ENCODE measurements at places on chromosomes 7 and 10. TPM values are rescaled to one million over a fixed set of nuclear protein-coding genes. Genes with fewer than 3 reads are reported as not detected.

DNA sequence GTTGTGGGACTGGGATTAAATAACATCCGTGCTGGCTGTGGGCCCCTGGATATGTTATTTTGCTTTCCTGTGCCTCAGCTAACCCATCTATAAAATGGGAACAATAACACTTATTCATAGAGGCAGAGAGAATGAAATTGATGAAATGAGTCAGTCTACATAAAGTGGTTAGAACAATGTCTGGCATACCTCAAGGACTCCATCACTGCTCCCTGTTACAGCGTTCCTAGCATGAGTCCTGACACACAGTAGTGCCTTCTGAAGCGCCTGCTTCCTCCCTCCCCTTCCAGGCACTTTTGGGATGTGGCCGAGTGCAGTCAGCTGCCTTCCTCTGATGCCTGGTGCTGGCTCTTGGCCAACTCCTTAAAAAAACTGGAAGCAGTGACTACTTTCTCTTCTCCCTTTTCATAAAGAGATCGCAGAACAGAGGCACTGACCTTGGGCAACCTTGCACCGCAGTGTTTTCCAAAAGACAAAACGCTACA is 108.4 kb upstream of the ZMIZ1 start:
- ATAC-seq = peak; percentile 66

DNA sequence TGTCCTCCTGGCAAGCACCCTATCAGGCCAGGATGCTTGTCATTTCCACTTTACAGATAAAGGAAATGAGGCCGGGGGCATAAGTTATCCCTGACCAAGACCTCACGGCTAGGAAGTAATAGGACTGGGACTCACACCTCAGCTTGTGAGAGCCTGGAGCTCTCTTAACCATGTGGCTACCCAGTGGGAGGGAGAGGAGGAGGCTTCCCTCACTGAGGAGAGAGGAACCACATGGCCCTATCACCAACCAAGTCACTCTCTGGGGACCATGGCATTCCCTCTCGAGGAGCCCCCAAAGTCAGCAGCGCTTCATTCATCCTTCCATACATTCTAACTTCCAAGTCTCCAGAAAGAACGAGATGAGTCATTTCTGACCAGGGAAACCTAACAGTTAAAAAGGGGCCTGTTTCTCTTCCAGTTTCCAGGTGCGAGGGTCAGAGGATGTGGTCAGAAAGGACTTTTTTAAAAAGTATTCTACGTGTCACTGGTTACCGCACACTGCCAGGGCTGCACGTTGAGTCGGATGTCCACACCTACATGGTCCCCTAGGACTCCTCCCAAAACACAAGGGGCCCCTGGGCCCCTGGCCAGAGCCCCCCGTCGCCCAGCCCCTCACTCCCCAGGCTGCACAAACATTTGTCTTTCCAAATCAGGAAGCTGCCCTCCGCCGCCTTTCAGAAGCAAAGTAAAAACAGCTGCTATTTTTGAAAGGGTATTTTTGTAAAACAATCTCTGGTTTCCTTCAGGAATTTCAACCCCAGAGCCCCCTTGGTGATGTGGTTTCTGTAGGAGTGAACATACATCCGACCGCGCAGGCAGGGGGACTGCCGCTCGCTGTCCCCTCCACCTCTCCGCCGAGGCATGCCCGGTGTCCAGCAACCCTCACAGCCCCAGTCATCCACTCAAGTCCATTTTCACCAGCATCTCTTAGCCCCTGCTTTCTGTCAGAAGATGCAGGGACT is 128.2 kb upstream of the CHST15 start:
- ATAC-seq = no peak

- no peak for ATAC-seq
Measured at GRCh38 chr10:128896963-128897362, 570.1 kb upstream of the MGMT start.

GRCh38 chr10:580778-581177 is 108.7 kb downstream of the DIP2C start:
- ATAC-seq = peak; percentile 77

DNA sequence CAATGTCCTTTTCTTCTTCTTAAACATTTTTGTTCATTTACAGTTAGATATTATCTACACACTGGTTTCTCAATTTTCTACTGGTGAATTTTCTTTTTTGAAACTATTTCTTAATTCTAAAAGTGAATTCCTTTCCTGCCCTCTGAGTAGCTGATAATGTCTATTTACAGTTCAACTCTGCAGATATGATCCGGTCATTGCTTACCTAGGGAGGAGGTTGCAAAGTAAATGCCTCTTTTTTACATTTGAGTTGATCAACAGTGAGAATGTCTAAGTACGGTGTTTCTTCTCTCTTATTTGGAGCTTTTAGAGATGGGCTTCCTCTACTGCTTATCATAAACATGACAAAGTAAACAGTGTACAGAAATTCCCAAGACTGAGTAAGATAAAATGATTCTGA is 20.6 kb upstream of the ORC5 start:
- no peak for ATAC-seq

GRCh38 chr7:124686543-124687171 is 78.9 kb downstream of the GPR37 start:
- ATAC-seq = no peak

The CPA2 gene
- not detected for total RNA-seq

The TNPO3 gene
- 31.9 TPM for total RNA-seq

The IDI2 gene
- not detected for total RNA-seq

The HOXA5 gene
- 5.6 TPM for total RNA-seq
